Activated CD4-positive, alpha-beta T cell treated with anti-CD3 and anti-CD28 coated beads for 24 hours (primary cell): ENCODE measurements at places on chromosomes 13 and 19.

DNA sequence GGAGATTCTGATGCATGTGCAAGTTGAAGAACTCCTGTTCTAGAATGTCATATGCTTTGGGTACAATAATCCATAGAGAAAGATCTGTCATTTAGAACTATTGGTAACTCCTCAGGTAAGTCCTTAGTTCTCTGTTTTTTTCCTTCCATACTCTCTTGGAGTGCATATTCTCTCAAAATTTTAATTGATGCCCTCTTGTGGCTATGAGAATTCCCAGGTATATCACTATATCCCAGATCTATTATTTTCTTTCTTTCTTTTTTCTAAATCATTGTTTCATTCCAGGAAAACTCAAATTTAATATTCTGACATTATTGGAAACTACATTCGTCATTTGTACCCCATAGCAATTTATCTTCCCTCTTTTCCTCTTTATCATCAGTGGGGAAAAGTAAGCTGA, 485.4 kb downstream of the KLF5 start:
- DNase-seq = no peak

DNA sequence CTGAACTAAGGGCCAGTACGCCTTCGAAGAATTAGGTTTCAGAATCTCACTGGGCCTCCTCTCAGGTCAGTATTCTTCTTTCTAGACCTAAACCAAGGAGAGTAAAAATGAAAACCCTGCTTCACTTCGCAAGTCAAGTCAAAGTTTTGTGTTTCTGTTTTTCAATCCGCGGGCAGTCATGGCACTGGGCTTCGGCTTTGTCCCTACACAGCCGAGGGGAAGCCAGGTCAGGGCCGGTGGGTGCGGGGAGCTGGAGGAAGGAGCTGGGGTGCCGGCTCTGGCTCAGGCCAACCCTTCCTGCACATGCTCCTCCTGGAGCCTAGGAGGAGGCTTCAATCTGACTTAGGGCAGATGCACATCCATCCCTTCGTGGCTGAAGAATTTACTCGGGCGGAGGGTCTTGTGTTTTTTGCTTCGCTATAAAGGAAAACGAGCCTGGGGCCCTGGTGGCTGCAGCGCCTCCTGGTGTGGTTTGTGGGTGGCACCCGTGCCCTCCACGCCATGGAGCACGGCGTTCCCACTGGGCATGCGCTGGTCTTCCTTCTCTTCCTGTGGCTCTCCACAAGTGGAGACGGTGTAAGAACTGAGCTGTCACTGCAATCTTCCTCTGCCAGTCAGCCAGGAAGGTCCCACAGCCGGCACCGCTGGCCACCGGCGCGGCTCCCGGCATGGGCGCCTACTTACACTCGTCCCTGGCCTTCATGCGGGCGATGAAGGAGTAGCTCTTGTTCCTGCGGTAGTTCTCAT, 22.5 kb downstream of the C19orf44 start:
- no peak for DNase-seq

- DNase-seq = no peak
Measured at GRCh38 chr13:20405691-20406090, 120.0 kb downstream of the CRYL1 start.

DNA sequence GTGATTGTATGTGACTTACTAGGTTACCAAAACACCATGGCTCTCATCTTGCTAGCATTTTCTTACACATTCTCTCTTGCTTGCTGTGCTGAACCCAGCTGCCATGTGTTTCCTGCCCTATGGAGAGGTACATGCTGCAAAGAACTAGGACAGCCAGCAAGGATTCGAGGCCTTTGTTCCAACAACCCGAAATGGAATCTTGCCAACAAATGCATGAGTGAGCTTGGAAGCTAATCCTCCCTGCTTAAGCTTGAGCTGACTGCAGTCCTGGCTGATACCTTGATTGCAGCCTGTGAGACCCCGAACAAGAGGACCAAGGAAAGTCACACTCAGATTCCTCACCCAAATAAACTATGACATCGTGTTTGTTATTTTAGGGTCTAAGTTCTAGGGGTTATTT, 651.2 kb downstream of the SLITRK6 start:
- no peak for DNase-seq

DNA sequence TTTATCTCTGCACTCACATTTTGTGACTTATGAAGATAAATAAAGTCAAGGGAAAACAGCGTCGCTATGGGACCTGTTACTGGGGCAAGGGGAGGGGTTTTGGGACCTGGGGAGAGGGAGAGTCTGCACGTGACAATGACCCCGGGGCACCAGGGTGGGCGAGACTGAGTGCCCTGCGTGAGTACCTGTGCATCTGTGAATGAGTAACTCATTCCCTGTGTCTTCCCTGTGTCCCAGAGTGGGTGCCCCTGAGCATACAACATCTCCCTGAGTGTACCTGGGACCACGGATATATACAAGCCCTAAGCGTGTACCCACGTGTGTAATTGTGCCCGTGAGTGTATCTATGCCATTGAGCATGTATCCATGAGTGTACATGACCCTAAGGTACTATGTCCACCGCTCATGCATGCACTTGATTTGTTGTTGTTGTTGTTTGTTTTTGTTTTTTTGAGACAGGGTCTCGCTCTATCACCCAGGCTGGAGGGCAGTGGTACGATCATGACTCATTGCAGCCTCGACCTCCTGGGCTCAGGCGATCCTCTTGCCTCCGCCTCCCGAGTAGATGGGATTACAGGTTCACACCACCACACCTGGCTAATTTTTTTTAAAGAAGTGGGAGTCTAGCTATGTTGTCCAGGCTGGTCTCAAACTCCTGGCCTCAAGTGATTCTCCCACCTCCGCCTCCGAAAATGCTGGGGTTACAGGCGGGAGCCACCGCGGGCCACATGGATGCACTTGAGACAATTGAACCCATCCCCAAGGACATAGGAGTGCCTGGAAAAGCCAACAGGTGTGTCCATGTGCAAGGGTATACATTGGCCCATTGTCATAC, 645 bp upstream of the TRAPPC5 start:
- no peak for DNase-seq
